ENCODE measurements at places on chromosomes 6 and 20.

DNA sequence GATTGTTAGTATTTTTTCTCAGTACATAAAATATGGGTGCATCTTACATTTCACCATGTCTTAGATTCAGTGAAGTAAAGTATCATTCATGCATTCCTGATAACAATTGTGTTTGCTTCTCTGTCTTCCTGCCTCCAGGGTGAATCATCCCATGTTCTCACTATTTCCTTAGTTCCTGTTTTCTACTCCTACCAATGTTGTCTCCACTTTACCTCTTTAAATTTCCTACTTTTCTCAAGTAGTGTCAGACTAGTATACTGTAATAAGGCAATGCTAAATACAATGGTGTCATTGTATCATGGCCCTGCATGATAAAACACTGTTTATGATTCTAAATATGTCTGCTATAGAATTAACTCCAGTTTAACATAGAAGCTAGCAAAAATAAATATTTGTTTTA lies 37.4 kb upstream of the GABRR1 start:
- DNase-seq, result no peak

DNA sequence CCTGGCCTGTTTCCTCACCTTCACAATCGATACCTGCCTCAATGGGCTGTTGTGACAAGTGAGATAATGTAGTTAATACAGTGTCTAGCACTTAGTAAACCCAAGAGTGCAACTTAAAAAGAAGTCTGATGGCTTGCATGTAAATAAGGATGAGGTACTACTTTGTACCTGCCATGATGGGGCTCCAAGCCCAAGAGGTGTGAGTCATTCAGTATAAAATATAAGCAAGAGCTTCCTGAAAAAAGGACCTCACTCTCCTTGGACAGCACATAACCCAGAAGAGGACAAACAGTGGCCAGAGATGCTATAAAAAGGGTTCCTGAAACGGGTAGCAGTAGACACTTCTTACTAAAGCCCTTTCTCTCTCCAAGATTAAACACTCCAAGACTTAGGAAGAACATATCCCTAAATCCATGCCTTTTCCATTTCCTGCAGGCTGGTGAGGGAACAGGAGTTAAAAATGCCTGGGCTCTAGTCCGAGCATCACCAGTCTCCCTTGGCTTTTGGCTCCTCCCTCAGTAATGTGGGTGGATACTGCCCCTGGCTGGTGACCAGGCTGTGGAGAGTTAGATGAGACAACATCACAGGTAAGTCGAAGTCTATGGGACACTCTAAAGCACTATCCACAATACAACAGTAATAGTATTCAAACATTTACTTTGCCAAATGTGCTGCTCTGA lies 4.3 kb downstream of the UBE2V1 start:
- DNase-seq, result no peak

- DNase-seq, result no peak
These were observed 88.4 kb upstream of the ESR1 start for GRCh38 chr6:151719070-151719469.

DNA sequence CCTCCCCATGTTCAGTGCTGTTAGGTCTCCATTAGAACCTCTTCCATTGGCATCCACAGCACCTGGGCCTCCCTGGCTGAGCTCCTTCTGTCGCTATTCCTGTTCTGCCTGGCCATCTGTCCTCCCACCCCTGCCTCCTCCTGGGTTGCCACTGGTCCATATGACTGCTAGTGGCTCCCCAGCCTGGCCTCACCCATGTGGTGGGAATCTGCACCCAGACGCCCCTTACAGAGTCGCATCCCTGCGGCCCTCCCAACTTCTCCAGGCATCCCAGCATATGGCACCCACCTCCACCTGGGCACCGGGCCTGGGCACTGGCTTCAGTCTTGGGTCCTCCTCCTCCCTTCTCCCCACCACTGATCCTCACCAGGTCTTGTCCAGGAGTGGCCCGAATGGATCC lies 7.7 kb downstream of the CDC25B start:
- no peak for DNase-seq
